Daoy (cell line): ENCODE measurements at places on chromosomes 12 and 14. TPM values are rescaled to one million over a fixed set of nuclear protein-coding genes. Genes with fewer than 3 reads are reported as not detected.

DNA sequence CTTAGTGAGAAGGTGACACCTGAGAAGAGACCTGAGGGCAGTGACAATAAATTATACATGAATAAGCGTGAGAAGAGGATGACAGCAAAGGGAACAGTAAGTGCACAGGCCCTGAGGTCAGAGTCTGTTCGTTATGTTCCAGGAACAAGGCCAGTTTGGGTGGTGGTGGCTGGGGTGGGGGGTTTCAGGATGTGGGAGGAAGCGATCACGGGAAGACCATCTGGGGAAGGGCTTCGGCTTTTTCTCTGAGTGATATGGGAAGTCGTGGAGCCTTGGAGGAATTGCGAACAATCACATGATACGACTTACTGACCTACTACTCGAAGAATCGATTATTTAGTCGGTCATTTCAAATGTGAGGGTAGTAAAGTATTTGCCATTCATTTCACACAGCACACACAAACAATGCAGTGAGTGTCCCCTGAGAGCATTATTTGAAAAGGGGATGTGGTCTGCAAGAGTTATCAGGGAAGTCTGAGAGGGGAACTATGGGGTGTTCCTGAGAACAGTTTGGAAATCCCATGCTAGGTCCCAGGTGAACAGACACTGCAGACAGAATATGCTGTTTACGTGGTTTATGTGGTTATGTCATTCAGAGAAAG lies 94.7 kb downstream of the SLC38A1 start:
- DNase-seq: no peak

- no peak for DNase-seq
Measured at GRCh38 chr14:71399057-71399487, 491.8 kb downstream of the PCNX1 start.

Gene PELI2
- total RNA-seq: 5.3 and 7.1 TPM in 2 replicates

Gene INSM2
- total RNA-seq: 0.17 TPM in 1 of 2 replicates, not detected in the other
